MG63 (cell line): ENCODE measurements at places on chromosomes 16 and 17. TPM values are rescaled to one million over a fixed set of nuclear protein-coding genes. Genes with fewer than 3 reads are reported as not detected.

DNA sequence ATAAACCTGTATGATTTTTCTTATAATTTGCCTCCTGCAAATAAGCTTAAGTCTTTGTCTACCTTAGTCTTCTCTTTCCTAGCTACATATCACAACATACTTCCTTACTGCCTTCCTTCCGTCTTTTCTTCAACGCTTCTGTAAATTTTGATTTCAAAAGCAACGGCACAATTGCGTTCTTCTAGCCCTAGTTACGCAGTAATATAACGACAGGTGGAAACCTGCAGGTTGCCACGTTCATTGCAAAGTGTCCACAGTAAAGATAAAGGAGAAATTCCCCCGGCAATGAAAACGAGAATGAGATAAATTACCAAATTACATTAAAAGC lies 546 bp upstream of the PSMD7 start:
- DNase-seq, result no peak

DNA sequence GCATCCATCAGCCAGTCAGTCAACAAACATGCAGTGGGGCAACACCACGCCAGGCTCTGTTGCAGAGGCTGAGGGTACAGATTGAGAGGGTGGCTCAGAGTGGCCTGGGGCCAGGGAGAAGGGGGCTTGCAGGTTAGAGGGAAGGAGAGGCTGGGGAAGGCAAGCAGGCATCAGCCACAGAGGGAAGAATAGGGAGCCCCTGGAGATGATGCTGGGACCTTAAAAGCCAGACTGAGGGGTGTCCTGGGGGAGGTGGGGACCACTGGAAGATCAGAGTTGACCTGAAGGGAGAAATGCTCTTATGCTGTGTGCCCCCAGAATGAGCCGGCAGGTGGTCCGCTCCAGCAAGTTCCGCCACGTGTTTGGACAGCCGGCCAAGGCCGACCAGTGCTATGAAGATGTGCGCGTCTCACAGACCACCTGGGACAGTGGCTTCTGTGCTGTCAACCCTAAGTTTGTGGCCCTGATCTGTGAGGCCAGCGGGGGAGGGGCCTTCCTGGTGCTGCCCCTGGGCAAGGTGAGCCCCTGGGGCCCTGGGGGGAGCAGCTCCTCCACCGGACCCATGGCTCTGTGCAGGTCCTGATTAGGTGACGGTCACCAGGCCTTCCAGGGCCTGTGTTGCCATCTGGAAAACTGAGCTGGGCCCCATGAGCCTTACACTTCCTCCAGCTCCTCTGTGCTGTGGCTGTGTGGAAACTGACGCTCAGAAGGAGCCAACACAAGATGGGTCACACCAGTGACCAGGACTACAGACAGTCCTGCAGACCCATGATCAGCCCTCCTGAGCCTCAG lies 1.7 kb downstream of the CORO1A start:
- DNase-seq, result no peak

GRCh38 chr17:44386182-44386525 lies 3.3 kb downstream of the ITGA2B start:
- DNase-seq, result no peak

DNA sequence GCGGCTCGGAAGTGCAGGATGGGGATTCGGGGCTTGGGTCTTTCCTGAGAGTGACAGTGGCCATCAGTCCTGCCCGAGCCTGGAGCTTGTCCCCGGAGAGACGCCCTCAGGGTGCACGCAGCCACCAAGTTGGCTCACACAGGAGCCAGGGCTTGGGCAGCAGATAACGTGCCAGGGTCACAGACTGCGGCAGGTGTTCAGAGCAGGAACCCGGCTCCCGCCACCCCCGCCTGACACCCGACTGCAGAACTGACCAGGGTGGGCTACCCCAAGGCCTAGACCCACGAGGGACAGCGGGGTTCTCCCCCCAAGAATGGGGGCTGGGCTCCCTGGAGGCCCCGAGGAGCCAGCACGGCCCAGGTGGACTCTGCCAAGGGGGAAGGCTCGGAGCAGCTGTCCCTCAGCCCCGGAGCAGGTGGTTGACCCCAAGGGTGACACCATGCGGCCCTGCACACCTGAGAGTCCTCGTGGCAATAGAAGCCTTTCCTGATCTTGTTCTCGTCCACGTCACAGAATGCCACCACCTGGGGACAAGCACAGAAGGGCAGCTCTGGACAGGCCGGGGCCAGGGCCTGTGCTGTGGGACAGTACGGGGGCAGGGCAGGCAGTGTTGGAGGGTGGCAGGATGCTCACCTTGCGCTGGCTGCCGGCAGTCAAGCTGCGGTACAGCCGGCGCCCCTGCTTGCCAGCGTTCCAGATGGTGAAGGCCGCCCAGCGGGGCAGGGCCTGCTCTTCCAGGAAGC lies 117.1 kb upstream of the ZNF750 start:
- DNase-seq, result no peak

The DNAAF1 gene
- not detected in 2 replicates for total RNA-seq

The ABCA5 gene
- total RNA-seq, result 3.7 and 3.9 TPM in 2 replicates
